Activated B cell treated with CpG ODN at 0.5 μM for 24 hours (primary cell): ENCODE measurements at places on chromosomes 3 and 15.

GRCh38 chr3:116849261-116849688 lies 139.7 kb downstream of the TUSC7 start:
- H3K4me1 ChIP-seq = no peaks in the 10 kb centered on the region
- peaks cover 2% of the 10 kb centered on the region for H3K27me3 ChIP-seq
- DNase-seq = no peak

- no peak for DNase-seq
- no peaks in the 10 kb centered on the region for H3K27me3 ChIP-seq
- H3K27ac ChIP-seq = no peak overlapping the region
Measured at GRCh38 chr3:14126887-14127505, 2.1 kb downstream of the TMEM43 start.

DNA sequence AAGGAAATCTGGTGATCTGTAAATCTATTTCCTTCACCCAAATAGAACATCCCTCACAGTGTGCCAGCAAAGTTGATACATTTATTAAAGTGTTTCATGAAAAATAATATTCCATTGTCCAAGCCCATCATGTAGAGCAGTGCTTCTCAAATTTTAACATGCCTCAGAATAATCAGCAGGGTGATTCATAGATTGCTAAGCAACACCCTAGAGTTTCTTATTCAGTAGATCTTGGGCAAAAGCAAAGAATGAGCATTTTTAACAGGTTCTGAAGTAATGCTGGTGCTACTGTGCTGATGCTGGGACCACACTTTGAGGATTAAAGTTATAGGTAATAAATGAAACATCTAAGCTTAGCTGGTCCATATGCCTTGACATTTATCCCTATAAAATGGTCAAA lies 210.5 kb downstream of the ZIC4 start:
- no peak overlapping the region for H3K27ac ChIP-seq
- no peaks in the 10 kb centered on the region for H3K4me1 ChIP-seq
- no peaks in the 10 kb centered on the region for H3K27me3 ChIP-seq
- no peak for DNase-seq

- no peak for DNase-seq
- H3K4me1 ChIP-seq = no peaks in the 10 kb centered on the region
- H3K27ac ChIP-seq = no peak overlapping the region
- no peak overlapping the region for H3K4me3 ChIP-seq
- H3K36me3 ChIP-seq = no peaks in the 10 kb centered on the region
Measured at GRCh38 chr3:140904521-140904920, 37.1 kb upstream of the SLC25A36 start.

- no peaks in the 10 kb centered on the region for H3K27me3 ChIP-seq
- no peak for DNase-seq
- H3K4me1 ChIP-seq = no peaks in the 10 kb centered on the region
- no peaks in the 10 kb centered on the region for H3K36me3 ChIP-seq
Measured at GRCh38 chr15:35728219-35728940, 182.4 kb upstream of the DPH6 start.

DNA sequence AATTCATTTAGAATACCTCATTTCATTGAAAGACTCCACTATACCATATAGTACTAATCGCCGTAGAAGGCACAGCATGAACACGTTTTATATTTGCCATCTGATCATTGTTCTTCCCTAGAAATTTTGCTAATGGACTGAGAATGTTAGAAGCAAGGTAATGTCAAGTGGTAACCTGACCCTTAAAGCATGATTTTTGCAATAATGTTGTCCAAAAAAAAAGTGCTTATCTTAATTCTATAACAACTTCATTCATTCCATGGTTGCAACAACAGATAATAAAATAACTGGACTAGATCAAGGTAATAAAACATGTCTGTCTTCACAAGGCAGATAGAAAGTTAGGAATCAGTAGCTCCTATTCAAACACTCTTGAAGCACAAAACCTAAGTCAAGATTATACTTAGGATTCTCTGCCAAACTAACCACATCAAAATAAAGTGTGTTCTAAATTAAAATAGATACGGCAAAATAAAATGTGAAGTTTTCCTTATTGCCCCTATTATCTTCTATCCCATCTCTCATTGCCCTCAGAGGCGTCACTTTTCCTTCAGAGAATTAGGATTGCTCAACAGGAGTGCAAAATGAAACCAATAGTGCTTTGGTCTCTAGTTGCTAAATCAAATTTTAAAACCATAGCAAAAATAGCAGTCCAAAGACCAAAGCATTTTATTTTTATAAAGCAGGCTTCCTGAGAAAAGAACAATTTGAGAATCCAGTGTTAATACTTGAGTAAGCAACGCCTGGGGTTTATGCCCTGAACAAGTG lies 317.4 kb upstream of the UBE2E2 start:
- H3K4me1 ChIP-seq = no peaks in the 10 kb centered on the region
- H3K27ac ChIP-seq = no peak overlapping the region
- H3K36me3 ChIP-seq = no peaks in the 10 kb centered on the region
- DNase-seq = no peak
- H3K4me3 ChIP-seq = no peak overlapping the region
- peaks cover 10% of the 10 kb centered on the region for H3K27me3 ChIP-seq

- H3K4me3 ChIP-seq = no peak overlapping the region
- peaks cover 34% of the 10 kb centered on the region for H3K4me1 ChIP-seq
- DNase-seq = no peak
Measured at GRCh38 chr15:101036189-101036588, 117.0 kb downstream of the LRRK1 start.

DNA sequence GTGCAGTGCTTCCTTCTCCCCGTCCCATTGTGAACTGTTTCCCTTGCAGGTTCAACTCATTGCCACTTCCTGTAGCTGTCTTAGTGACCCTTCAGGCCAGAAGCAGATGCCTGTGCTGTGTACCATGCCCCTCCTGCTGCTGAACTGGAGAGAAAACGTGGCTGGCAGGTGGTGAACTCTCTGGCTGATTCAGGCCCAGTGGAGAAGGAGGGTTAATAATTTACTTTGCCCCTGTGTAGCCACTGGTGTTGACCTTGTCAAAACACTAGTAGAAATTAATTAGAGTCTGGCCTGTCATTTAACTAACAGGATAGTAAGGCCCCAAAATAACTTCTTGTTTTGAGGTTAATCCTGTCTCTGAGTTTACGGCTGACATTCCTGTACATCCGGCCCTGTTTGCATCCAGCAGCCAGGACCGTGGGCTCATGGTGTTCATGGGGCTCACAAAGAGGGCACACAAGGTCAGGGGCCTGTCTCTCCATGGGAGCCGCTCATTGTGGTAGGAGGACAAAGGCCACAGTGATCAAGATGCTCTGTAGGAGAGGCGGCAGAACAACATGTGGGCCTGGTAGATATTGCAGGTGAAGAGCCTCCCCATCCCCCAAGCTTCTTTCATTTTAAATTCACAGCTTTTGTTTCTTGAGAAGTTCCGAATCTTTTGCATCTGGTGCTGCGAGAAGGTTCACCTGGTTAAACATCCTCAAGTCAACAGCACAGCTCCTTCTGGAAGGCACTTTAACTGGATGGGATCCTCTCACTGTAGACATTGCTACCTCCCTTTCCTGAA lies 101.6 kb downstream of the CGNL1 start:
- no peaks in the 10 kb centered on the region for H3K36me3 ChIP-seq
- H3K4me1 ChIP-seq = no peaks in the 10 kb centered on the region
- no peaks in the 10 kb centered on the region for H3K27me3 ChIP-seq
- no peak for DNase-seq
- no peak overlapping the region for H3K4me3 ChIP-seq
- H3K27ac ChIP-seq = no peak overlapping the region

DNA sequence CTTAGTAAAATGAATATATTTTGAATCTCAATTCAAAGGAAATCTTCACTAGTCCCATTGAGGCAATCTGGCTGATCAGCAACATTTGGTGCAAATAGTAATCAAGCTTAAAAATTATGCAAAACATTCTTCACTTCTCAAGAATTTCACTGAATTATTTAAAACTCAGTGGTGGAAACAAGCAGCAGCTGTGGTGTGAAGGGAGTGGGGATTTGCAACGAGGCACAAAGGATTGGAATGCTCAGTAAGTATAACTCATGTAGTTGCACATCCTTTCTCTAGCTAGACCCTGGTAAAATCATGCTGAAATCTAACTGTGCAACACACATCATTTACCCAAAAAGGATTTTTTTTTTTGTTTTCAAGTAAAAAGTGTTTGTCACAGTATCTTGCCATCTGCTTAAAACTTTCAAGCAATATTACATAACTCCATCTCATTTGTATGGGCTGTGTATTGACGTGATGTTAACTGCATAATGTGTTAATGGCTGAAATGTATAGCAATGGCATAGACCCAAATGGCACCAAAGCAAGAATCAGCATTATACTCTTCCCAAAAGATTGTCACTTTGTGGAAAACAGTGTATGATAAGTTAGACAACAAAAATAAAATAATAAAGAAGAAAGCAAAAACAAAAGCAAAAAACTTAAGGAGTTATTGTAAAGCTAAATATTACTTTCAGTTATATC lies 816.6 kb downstream of the EPHA3 start:
- no peak overlapping the region for H3K4me3 ChIP-seq
- no peaks in the 10 kb centered on the region for H3K4me1 ChIP-seq

DNA sequence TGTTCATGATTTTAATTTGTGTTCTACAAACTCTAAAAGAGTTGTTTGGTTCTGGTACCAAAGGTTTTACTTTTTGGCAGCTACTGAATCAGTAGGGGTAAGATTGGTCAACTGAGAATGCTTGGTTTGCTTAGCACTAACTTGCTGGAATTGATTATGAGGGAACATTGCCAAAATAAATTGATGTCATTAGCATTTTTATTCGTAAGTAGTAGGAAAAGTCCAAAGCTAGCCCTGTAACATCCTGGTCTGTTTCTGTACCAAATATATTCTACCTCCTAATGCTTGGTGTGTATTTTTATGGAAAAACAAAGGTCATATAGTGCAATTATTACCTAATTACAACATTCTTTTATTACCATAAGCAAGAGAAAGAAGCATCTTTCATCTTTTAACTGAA lies 35.9 kb upstream of the KPNA4 start:
- no peak for DNase-seq
- no peaks in the 10 kb centered on the region for H3K36me3 ChIP-seq
- H3K27ac ChIP-seq = no peak overlapping the region
- no peaks in the 10 kb centered on the region for H3K4me1 ChIP-seq
- no peak overlapping the region for H3K4me3 ChIP-seq
- peaks cover 7% of the 10 kb centered on the region for H3K27me3 ChIP-seq

GRCh38 chr3:34008191-34008590 lies 209.8 kb downstream of the PDCD6IP start:
- DNase-seq = no peak
- H3K4me3 ChIP-seq = no peak overlapping the region
- H3K36me3 ChIP-seq = no peaks in the 10 kb centered on the region
- H3K27ac ChIP-seq = no peak overlapping the region

DNA sequence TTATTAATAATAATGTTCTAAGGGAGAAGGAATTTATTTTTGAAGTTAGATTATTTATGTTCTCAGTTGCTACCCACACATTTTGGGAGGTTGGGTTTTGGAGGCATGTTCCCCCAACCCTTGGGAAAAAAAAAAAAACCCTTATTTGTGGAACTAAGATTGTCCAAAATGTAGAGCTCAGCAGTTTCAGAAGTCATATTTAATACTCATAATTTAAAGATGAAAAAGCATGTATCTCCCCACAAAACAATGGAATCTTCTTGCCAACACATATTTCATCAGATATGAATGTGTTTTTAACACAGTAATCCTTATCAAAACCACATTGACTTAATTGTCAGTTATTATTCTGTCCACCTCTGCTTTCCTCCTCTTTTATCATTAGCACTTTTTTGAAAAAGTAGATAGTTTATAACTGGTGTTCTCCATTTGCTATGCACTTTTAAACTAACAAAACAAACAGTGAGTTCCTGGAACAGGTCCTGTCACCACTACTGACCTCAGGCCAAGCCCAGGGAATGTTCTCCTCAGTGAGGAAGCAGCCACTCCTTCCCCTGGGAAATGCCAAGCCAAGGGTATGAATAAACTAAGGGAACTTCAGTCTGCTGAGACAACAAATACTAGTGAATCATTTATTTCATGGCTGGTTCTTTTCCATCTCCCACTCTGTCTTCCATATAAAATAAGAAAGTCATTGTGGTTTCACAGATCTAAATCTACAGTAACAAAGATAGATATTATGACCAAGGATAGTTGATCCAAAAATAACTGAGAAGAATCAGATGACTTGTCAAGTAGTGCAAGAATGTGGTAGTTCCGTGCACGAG lies 414.4 kb upstream of the ALCAM start:
- peaks cover 2% of the 10 kb centered on the region for H3K27me3 ChIP-seq
- no peak overlapping the region for H3K4me3 ChIP-seq
- DNase-seq = no peak
- H3K4me1 ChIP-seq = no peaks in the 10 kb centered on the region

DNA sequence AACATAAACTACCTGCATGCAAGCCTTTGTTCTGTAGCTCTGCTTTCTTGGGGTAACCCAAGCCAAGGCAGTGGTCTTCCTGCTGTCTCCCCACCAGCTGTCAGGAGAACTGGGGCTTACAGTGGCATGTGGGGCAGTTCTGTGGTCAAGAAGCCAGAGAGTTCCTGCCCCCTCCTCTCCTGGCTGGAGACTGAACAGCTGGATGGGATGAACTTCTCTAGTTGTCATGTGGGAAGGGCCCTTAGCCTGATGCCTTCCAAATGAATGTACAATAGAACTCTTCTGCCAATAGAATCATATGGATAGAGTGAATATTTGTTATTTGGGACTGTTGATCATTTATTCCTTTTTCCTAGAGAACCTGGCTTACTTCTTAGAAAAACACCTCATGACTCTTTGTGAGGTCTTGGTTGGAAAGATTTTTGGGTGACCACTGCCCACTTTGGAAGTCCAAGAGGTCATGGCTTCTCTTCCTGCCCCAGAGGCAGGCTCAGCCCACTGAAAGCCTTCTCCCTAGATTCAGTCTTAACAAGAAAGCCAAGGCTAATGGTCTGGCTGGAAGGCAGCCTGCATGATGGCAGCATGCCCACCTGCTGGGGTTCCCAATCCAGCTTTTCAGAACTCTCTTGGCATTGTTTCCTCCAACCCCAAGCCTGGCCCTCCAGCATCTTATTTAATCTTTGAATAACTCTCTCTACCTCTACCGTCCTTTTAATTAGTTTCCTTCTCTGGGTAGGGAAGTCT lies 462.9 kb upstream of the PROK2 start:
- H3K36me3 ChIP-seq = no peaks in the 10 kb centered on the region
- peaks cover 11% of the 10 kb centered on the region for H3K4me1 ChIP-seq
- H3K27ac ChIP-seq = no peak overlapping the region
- H3K27me3 ChIP-seq = peaks cover 7% of the 10 kb centered on the region
- no peak for DNase-seq
- H3K4me3 ChIP-seq = no peak overlapping the region

GRCh38 chr3:71171247-71171646 lies 412.3 kb downstream of the FOXP1 start:
- no peak overlapping the region for H3K4me3 ChIP-seq
- peaks cover 68% of the 10 kb centered on the region for H3K36me3 ChIP-seq
- no peak overlapping the region for H3K27ac ChIP-seq
- H3K27me3 ChIP-seq = no peaks in the 10 kb centered on the region
- H3K4me1 ChIP-seq = peaks cover 28% of the 10 kb centered on the region

DNA sequence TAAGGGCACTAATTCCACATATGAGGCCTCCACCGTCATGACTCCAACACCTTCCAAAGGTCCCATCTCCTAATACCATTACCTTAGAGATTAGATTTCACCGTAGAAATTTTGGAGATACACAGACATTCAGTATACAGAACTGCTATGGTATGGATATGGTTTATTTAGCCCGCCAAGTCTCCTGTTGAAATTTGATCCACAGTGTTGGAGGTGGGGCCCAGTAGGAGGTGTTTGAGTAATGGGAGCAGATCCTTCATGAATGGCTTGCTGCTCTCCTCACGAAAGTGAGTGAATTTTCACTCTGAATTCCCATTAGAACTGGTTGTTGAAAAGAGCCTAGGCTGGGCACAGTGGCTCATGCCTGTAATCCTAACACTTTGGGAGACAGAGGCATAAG lies 7.4 kb downstream of the MKRN3 start:
- no peak overlapping the region for H3K27ac ChIP-seq
- no peaks in the 10 kb centered on the region for H3K27me3 ChIP-seq
- H3K36me3 ChIP-seq = no peaks in the 10 kb centered on the region
- no peaks in the 10 kb centered on the region for H3K4me1 ChIP-seq
- no peak overlapping the region for H3K4me3 ChIP-seq
